ENCODE measurements at places on chromosomes 12 and 14.
A peak's percentile ranks its signal among the peaks of the same experiment; 100 is the strongest.

- DNase-seq: no peak
These were observed 141.1 kb downstream of the CAND1 start for GRCh38 chr12:67410246-67410645.

DNA sequence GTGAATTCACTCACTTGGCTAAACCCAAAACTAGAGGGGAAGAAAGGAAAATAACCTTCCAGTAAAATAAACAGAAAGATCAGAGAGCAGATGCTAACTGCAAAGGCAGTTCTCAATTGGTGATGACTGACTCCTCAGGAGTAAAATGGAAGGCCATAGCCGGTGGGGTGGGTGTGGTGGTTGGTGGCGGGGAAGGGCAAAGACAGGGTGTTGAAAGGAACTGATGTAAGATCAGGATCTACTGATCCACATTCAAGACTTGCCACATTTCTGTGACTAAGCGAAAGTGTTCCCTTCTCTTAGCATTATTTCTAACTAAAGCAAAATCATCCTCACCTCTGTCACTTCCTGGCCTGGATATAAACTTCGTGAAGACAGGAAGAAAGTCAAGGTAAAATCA is 26.3 kb upstream of the TC2N start:
- DNase-seq: no peak

DNA sequence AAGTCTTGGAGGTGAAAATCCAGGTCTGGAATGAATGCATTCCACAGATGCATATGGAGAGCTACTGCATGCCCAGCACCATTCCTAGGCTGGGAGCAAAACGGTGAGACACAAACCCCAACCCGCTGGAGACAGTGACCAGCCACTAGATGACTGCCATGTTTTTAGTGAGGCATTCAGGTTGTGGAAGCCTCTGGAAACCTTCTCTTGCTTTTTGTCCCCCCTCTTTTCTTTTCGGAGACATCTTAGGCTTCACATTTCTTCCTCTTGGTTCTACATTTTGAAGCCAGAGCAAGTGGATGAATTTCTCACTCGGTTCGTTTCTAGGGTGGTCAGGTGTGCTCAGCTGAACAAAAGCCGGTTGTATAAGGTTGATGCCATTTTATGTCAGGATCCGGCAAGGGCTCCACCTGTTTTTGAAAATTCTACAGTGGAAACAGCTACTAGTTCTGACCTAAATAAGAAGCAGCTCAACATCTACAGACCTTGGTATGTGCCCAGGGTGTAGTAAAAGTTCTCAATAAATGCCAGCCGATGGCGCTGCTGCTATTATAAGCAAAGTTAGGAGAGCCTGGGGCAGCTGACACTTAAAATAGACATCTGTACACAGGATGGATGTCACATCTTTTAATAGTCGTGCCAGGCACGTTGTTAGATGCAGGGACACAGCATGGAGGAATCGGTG is 1.8 kb upstream of the ZNF839 start:
- DNase-seq: no peak

DNA sequence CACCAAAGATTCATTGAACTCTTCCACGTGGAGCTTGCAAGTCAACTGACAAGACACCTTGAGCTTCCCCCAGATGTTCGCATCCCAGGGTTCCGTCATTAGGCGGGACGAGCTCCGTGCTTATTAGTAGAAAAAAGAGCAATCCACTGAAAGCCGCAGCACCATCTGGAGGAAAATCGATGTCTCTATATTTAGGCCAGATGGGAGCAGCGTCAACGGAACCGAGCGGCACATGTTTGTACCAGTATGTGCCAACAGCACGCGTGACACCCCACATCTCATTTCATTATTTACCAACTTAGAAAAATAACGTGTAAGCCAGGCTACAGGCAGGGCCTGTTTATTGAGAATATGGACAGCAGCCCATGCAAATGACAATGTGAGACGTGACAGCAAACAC is 45.8 kb upstream of the TMEM132D start:
- DNase-seq: no peak

- DNase-seq: peak; percentile 60
These were observed 195.4 kb downstream of the KIF26A start for GRCh38 chr14:104333646-104334423.

DNA sequence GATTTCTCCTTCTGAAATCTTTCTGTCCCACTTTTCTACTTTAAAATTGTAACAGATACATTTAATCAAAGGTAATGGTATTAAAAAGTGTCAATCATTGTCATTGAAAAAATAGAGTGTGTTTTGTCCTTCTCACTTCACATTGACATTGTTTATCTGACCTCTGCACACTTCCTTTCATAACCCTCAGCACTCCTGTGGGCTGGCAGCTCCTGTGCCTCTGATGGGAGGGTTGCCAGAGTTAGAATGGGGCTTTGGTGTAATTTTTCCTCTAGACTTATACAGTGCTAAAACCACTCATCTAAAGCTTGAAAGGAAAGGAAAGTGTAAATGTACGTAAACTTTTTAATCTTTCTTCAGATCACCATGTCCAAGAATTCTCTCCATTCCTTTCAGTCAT is 23.7 kb downstream of the KCNA1 start:
- DNase-seq: no peak

DNA sequence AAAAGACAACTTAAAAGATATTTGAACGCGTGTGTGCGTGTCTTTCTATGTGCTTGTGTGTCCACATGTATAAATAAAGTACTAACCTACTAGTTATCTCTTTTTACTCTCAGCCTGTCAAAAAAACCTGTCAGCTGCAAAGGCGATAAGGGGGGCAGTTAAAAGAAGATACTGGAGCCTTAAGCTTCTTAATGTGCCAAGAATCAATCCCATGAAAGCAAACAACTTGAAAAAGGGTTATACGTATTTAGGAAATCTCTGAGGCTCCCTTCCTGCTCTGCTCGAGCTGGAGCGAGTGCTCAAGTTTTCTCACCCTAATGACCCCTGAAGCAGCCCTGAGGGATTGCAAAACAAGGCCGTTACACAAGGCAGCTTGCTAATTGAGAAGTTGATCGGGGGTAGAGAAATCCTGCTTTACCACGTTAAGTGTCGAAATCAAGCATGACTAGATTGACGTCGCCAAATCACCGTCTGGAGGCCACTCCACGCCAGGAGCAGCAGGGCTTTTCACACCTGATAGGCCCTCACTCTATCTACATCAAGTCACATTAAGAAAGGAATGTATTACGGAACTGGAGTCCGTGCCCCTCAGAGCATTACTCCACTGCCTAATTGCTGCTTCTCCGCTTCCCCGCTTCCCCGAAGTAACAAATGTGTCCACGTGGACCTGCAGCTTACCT is 32.4 kb downstream of the LMO3 start:
- peak; percentile 83 for DNase-seq

DNA sequence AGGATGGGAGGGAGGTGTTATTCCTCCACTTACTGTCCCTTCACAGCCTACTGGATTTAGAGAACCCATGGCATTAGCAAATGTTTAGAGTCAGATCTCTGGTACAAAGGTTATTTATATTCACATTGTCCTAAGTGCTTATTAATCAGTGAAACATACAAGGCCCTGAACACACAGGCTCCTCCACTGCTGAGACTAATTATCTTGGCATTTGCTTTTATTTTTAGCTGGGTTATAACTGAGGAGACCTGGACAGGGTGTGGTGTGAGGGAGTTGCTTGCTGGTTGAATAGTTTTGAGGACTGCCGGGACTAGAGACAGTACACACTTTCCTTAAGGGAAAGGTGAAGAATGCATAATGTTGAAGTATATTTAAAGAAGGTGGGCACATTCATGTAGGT is 77.5 kb downstream of the FIGNL2 start:
- no peak for DNase-seq

DNA sequence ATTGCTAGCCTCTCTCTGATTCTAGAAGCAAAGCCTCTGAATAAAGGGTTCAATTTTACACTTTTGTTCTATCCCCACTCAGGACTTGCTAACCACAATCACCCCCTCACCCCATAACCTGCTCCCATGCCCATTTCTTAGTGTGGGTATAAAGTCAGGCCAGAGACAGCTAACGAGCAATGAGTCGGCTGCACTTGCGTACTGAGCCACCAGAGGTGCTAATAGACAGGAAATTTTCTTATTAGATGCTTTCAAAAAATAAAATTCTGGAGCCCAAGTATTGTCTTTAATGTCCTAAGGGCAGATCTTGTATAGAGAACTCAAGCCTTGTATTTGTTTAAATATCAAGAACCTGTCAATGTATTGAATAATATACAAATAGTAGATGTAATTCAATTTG is 256.9 kb downstream of the SYT1 start:
- no peak for DNase-seq

- DNase-seq: no peak
These were observed 3.4 kb downstream of the ACIN1 start for GRCh38 chr14:23091294-23092225.

All from upper lobe of right lung (tissue), 1 donor.